ENCODE measurements at places on chromosomes 16 and 17.

DNA sequence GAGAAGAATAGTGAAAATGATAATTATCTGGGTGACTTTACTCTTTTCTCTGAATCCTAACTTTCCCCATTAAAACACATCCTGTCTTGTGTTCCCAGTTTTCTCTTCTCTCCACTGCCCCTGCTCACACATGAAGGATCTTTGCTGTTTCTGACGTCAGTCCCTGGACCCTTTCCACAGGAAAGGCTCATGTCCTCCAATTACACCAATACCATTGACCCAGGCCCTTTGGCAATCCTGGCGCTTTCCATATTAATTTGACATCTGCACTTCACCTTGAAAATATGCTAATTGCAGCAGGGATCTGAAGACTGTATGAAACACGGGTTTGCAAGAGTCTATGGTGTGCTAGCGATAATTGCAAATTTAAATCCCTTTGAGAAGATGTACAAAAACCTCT is 170.2 kb upstream of the GOT2 start:
- DNase-seq: no peak

DNA sequence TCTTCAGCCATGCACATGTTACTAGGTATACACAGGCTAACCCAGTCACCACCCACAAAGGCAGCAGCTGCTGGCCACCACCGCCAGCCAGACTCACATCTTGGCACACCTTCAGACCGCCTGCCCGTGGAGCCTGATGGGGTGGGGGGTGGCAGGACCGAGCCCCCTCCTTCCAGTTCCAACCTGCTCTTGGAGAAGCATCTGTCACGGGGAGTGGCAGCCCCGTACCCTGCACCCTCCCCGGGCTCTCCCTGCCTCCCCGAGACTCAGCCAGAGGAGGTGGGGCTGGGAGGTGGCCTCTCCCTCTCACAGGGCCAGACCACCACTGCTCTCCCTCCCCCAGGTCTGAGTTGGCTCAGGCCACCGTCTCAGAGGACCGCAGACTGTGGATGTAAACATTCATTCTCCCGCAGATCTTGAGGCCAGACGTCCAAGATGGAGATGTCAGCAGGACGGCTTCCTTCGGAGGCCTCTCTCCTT is 11.3 kb upstream of the RBFOX3 start:
- DNase-seq: no peak

- no peak for DNase-seq
Measured at GRCh38 chr17:32157225-32157624, 14.9 kb downstream of the RHOT1 start.

DNA sequence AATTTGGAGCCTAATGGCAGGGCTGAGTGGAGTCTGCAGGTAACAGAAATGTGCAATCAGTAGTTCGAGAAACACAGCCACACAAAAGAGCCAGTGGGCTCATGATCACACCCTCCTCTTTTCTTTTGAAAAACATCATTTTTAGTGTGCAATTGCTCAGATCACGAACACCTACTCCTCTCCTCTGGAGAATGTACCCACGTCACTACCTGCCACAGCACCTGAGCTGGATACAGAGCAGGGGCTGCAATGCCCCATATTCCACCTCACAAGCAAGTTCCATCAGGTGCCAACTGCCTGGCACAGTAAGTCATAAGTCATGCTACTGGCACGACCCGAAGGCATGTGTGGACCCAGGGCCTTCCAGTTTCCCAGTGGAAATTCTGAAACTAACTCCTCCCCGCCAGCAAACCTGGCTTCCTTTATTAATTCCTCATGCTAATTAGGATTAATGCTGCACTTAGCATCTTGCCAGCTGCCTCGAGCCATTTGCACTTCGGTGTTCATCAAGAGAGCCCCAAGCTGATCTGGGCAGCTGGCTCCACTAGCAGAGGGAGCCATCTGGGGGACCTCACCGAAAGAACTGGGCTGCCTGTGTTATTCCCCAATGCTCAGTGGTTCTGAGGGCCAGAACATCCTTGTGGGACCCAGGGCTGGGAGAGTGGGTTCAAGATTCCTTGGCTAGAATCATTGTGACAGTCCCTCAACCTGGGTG is 2.4 kb downstream of the CACNG4 start:
- no peak for DNase-seq

GRCh38 chr16:24346734-24347133 is 90.6 kb downstream of the CACNG3 start:
- DNase-seq: no peak

- no peak for DNase-seq
Measured at GRCh38 chr16:2968368-2968737, 795 bp upstream of the PAQR4 start.

GRCh38 chr16:75197522-75198134 is 9.3 kb downstream of the CTRB2 start:
- peak; percentile 2 for DNase-seq

DNA sequence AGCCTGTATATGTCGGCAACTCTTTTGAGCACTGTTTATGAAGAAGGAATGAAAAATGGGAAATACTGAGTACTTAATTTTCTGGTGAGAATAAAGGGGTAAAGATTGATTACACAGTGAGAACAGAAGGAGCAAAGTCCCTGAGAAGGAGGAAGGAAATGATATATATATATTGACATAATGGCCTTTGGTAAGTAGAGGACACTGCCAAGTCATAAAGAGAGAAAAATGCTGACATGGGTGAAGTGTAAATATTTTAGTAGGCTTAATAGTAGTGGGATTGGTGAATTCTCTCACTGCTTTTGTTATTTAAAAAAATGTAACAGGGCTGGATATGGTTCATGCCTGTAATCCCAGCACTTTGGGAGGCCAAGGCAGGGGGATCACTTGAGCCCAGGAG is 16.2 kb downstream of the VMP1 start:
- no peak for DNase-seq

DNA sequence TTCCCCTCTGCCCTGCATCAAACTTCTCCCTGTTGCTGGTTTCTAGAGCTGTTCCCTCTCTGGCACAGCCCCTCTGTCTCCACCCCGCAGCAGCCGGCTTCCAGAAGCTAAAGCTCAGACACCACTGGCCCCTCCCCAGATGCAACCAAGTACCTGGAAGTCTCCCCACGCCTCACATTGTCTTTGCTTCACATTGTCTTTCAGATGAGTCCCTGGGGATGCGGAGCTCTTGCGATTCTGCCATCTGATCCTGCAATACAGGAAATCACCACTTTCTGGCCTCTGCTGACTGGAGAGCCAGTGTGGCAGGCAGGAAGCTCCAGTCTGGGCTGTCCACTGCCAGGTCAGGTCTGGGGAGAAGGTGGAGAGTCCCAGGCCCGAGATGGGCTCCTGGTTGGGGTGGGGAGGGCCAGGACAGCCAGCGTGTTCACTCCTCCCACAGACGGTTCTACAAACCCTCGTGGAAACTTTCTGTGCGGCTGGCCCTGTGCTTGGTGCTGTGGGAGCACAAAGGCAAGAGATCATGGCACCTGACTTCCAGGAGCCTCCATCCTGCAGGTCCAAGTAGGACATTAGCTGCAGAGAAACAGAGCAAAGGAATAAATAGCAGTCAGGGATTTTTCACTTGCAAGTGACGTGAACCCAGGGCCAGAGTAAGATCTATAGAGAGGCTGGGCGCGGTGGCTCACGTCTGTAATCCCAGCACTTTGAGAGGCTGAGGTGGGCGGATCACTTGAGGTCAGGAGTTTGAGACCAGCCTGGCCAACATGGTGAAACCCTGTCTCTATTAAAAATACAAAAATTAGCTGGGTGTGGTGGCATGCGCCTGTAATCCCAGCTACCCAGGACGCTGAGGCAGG is 47.9 kb upstream of the MAP3K14 start:
- peak; percentile 43 for DNase-seq

DNA sequence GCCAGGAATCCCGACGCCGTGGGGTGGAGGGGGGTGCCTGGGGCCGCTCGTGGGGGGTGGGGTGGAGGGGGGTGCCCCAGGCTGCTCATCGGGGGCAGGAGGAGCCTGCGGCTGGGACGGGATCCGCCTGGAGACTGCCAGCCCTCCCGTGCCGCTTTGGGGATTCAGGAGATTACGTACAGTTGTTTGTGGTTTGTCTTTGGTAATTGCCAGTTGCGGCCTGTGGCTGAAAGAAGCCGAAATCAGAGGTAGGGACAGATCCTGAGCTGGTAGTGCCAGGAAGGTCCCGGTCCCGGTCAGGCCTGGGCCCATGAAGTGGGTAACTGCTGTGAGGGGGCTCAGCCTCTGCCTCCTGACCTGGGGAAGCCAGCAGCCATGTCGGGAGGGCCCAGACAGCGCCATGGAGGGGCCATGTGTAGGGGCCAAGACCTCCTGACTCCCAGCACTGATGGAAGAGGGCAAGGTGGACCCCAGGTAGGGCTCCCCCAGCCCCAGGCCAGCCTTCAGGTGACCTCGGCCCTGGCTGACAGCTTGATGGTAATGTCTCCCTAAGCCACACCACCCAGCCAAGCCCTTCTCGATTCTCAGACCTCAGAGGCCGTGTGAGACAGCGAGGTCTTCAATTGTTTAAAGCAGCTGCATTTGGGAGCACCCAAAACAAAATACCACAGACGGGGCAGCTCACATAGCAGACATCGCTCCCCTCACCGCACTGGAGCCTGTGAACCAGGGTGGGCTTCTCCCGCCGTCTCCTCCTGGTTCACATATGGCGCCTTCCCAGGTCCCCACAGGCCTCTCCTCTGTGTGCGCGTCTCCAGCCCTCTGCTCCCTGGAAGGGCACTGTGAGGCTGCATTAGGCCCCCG is 34.9 kb upstream of the SSTR5 start:
- DNase-seq: peak; percentile 36

- no peak for DNase-seq
Measured at GRCh38 chr16:12157517-12158093, 181.1 kb downstream of the SNX29 start.

- DNase-seq: no peak
Measured at GRCh38 chr17:30599428-30600059, 122.3 kb downstream of the GOSR1 start.

DNA sequence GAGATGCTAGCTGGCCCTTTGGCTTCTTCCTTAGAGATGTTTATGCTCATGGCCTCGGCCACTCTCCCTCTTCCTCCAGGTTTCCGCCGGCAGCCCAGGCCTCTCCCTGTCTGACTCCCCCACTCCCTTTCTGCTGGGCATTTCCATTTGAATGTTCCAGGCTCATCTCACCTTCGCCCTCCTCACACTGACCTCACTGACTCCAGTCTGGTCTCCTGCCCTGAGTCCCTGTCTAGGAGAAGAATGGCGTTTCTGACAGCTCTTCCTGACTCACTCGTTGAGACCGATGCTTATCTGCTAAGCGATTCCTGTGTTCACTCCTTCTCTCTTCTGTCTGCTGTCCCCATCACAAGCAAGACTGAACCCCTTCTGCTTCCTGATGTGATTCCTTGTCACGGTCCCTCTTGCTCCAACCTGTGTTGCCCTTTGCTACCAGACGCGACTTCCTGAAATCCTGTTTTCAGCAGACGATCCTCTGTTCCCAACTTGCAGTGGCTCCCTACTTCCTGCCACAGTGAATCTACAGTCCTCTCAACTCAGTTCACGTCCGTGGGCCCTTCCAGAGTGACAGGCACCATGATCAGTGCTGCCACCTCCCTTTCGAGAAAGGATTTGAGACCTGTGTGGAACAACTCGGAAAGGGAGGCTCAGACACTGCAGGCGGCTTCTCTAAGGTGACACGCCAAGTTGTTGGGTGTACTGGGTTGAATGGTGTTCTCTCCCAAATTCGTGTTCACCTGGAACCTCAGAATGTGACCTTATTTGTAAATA is 176.4 kb downstream of the MSI2 start:
- DNase-seq: no peak

- peak; percentile 62 for DNase-seq
Measured at GRCh38 chr16:64983963-64984362, 137.9 kb downstream of the CDH11 start.

GRCh38 chr16:617855-618254 is 12.9 kb upstream of the WFIKKN1 start:
- DNase-seq: no peak

- DNase-seq: no peak
Measured at GRCh38 chr17:37365589-37365988, 10.2 kb upstream of the C17orf78 start.

DNA sequence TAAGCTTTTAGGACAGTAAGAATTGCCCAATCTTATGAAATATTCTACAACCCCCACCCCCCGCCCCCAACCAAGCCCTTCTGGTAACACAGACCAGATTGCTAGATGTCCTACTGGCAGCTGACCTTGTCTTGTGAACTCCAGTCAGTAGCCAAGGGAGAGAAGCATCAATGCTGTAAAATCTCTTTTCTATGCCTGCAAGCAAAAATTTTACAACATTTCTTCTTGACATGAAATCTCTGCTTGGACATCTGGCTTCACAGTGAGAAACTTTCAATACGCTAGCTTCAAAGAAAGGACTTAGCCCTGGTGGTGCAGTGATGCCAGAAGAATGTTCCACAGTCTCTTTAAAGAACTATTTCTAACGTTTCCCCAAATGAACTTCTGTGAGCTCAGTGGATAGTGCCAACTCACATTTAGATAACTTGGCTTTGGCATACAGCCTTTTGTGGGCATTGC is 169.3 kb upstream of the AXIN2 start:
- no peak for DNase-seq

GRCh38 chr16:82013139-82013538 is 1.9 kb upstream of the SDR42E1 start:
- no peak for DNase-seq

GRCh38 chr17:70661342-70662222 is 492.2 kb downstream of the KCNJ2 start:
- no peak for DNase-seq

GRCh38 chr17:76353004-76353598 is 615 bp downstream of the PRPSAP1 start:
- no peak for DNase-seq

- peak; percentile 39 for DNase-seq
Measured at GRCh38 chr16:27314161-27314723, 468 bp downstream of the IL4R start.

GRCh38 chr16:22372882-22373661 is 1.3 kb downstream of the CDR2 start:
- DNase-seq: no peak

GRCh38 chr16:81745704-81746558 is 33.2 kb upstream of the PLCG2 start:
- peak; percentile 81 for DNase-seq

DNA sequence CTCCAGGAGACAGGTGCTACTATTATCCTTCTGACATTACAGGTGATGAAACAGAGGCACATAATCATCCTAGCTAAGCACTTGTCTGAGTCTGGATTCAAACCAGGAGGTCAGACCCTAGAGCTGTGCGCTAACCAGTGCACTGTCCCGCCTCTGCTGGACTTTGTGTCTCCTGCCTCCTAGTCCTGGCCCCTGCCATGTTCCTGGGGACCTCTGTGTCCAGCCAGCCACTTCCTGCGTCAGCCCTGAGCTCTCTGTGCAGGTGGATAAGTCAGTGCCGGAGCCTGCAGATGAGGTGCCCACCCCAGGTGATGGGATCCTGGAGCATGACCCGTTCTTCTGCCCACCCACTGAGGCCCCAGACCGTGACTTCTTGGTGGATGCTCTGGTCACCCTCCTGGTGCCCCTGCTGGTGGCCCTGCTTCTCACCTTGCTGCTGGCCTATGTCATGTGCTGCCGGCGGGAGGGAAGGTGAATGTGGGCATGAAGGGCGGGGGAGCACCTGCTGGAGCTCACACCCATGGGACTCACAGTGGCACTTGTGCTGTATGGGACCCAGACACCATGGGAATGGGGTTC is 4.2 kb downstream of the SGCA start:
- DNase-seq: no peak
